Stimulated activated CD4-positive, alpha-beta T cell treated with anti-CD3 and anti-CD28 coated beads, Interleukin-1b, Interleukin-23, amount 100 ng/mL, for 24 hours (primary cell): ENCODE measurements at places on chromosomes 12 and 14.

DNA sequence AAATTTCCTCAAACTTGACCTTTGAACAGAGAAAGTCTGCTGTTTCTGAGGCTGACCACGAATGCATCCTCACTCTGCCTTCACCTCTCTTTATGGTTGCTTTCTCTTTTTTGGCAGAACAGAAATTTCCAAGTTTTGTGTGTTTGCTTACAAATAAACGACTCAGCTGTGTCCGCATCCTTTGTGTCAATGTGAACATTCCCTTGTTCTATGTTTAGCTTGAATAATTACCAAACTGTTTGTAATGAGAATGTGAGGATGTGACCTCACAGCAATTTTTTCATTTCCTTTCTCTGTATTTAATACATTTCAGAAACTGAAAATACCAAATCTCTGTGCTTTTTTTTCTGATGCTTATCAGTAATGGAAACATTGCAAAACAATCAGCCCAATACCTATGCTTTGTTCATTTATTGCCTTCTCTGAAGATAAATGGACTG, 410.9 kb downstream of the EGLN3 start:
- no peak for DNase-seq

DNA sequence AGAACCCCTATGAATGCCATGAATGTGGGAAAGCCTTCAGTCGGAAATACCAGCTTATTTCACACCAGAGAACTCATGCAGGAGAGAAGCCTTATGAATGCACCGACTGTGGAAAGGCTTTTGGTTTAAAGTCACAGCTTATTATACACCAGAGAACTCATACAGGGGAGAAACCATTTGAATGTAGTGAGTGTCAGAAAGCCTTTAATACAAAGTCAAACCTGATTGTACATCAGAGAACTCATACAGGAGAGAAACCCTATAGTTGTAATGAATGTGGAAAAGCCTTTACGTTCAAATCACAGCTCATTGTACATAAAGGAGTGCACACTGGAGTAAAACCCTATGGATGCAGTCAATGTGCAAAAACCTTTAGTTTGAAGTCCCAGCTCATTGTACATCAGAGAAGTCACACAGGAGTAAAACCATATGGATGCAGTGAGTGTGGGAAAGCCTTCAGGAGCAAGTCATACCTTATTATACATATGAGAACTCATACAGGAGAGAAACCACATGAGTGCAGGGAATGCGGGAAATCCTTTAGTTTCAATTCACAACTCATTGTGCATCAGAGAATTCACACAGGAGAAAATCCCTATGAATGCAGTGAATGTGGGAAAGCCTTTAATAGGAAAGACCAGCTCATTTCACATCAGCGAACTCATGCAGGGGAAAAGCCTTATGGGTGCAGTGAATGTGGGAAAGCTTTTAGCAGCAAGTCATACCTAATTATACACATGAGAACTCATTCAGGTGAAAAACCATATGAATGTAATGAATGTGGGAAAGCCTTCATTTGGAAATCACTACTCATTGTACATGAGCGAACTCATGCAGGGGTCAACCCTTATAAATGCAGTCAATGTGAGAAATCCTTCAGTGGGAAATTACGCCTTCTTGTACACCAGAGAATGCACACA, 22.3 kb downstream of the ZNF268 start:
- DNase-seq, result no peak

GRCh38 chr14:104051092-104051813, 34.2 kb upstream of the ASPG start:
- DNase-seq, result no peak

DNA sequence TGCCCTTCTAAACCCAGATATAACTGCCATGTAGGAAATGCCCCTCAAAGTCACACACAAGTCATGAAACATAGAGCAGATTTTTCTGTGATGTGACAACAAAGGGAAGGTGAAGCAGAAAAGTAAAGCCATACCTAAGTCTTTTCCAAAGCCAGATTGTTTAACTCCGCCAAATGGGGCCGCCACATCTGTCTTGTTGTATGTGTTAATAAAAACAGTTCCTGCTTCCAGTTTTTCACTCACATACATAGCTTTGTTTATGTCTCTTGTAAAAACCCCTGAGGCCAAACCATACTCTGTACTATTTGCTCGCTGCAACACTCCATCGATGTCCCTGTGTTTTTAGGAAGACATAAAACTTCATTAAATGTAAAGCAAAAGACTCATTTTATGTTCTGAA, 40.3 kb downstream of the NOPCHAP1 start:
- DNase-seq, result no peak

DNA sequence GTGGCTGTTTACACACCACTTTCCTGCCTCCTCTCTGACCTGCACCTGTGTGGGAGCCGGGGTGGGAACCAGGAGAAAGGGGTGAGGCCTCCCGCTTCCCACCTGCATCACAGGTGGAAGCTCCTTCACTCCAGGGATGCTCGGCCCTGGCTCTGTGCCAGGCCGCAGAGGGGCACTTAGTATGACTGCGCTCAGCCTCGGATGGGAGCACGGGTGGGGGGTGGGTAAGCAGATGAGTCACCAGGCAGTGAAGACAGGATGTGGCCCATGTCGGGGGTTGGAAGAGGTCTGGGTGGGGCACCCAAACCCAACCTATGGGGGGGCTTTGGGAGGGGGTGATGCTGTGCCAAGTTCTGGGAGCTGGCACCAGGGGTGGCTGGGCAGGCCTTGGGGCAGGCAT, 7.4 kb upstream of the CYP46A1 start:
- no peak for DNase-seq

- DNase-seq, result no peak
Observed at GRCh38 chr14:76376878-76377734, 1.2 kb downstream of the ESRRB start.

GRCh38 chr12:104130760-104131159, 7.2 kb downstream of the NFYB start:
- DNase-seq, result no peak

- no peak for DNase-seq
Observed at GRCh38 chr12:47762850-47763465, 4.3 kb upstream of the RAPGEF3 start.

GRCh38 chr12:42873401-42873800, 283.9 kb upstream of the PRICKLE1 start:
- DNase-seq, result no peak

DNA sequence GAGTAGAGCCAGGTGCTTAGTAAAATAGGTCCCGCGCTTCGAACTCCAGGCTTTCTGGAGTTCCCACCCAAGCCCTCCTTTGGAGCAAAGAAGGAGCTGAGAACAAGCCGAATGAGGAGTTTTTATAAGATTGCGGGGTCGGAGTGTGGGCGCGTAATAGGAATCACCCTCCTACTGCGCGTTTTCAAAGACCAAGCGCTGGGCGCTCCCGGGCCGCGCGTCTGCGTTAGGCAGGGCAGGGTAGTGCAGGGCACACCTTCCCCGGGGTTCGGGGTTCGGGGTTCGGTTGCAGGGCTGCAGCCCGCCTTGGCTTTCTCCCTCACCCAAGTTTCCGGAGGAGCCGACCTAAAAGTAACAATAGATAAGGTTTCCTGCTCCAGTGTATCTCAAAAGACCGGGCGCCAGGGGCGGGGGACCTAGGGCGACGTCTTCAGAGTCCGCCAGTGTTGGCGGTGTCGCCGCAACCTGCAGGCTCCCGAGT, 3.6 kb downstream of the SSTR1 start:
- no peak for DNase-seq

- no peak for DNase-seq
Observed at GRCh38 chr12:88153959-88154358, 11.9 kb downstream of the TMTC3 start.

DNA sequence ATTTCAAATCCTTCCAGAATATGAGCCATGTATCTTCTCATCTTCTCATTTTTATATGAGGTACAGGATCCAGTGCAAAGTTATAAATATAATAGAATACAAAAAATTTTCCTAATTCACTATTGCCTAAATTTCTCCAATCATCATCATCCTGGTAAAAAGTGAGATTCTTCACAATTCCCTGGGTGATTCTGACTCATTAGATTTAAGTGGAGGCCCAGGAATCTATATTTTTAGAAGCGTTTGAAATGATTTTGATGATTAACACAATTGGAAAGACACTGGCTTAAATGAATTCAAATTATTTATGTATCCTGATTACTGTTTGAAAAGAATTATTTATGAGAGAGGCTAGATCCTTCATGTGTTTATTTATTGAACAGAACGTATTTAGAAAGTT, 380.3 kb upstream of the PDE3A start:
- no peak for DNase-seq

DNA sequence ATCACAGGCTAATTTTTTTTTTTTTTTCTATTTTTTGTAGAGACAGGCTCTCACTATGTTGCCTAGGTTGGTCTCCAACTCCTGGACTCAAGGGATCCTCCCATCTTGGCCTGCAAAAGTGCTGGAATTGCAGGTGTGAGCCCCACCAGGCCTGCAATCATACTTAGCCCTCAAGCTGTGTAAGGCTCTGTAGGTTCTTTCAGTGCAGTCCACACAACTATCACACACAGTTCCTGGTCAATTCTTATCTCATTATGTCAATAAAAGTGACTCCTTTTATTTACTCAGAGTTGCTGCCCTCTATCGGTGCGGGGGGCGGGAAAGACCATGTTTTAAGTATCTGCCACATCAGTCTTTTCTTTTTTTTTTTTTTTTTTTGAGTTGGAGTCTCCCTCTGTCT, 29.0 kb downstream of the SLC2A3 start:
- DNase-seq, result no peak

GRCh38 chr14:77660754-77661153, 44.3 kb upstream of the SPTLC2 start:
- no peak for DNase-seq

- no peak for DNase-seq
Observed at GRCh38 chr14:100536721-100537445, 50.3 kb downstream of the BEGAIN start.

GRCh38 chr14:102525219-102525928, 15.8 kb upstream of the ANKRD9 start:
- DNase-seq, result no peak

GRCh38 chr12:131903270-131904255, 9.1 kb downstream of the ULK1 start:
- no peak for DNase-seq

- no peak for DNase-seq
Observed at GRCh38 chr12:117240081-117240755, 49.9 kb upstream of the FBXO21 start.

DNA sequence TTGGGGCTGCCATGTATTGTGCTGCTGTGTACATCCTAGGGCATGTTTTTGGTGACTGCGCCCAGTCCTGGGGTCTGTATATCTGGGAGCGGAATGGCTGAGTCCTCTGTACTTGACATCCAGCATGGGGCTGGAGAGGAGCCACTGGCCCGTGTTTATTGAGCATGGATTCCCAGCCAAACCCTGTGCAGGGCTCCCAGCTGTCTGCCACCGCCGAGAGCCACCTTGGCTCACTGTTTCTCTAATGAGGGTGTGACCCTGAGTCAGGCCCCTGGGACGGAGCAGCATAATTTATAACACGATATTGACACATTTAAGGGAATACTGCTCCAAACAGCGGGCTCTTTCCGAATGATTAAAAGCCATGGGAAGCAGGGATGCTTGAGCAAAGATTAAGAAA, 211.5 kb upstream of the PWP1 start:
- no peak for DNase-seq

GRCh38 chr14:94373708-94374107, 14.7 kb downstream of the SERPINA1 start:
- DNase-seq, result no peak
